ENCODE measurements at places on chromosomes 1 and 21. TPM values are rescaled to one million over a fixed set of nuclear protein-coding genes. Genes with fewer than 3 reads are reported as not detected.

Gene HES3
- not detected for total RNA-seq

Gene GPR37L1
- not detected for total RNA-seq

Gene SYCP1
- total RNA-seq: not detected

Gene HHAT
- 4.4 TPM for total RNA-seq

Gene GPR137B
- 6.5 TPM for total RNA-seq

Gene LCE1B
- total RNA-seq: not detected

Gene MOB3C
- total RNA-seq: 3.7 TPM

Gene KRTAP12-2
- total RNA-seq: not detected

Gene SYT2
- total RNA-seq: not detected

Gene SLC9C2
- not detected for total RNA-seq

Gene TTC22
- not detected for total RNA-seq

Gene TPTE
- total RNA-seq: not detected

Gene TMEM79
- 11.3 TPM for total RNA-seq

Gene GLIS1
- total RNA-seq: 0.05 TPM

Gene C1orf53
- 8.9 TPM for total RNA-seq

Gene OLIG2
- not detected for total RNA-seq

Gene PLA2G5
- not detected for total RNA-seq

Gene SLFNL1
- not detected for total RNA-seq

Gene CR1
- not detected for total RNA-seq

Gene MEGF6
- 6.2 TPM for total RNA-seq

Gene TNFRSF4
- not detected for total RNA-seq

Gene INSRR
- total RNA-seq: 0.17 TPM

Gene HTR1D
- total RNA-seq: 3.7 TPM

Gene LMX1A
- total RNA-seq: not detected

Gene MYOC
- not detected for total RNA-seq

Gene KRTAP7-1
- total RNA-seq: not detected

Gene ARHGEF10L
- total RNA-seq: 3.3 TPM

Gene PTGFR
- 0.12 TPM for total RNA-seq

Gene C1QC
- total RNA-seq: not detected

Gene FCGR3B
- total RNA-seq: not detected

Gene KCNE2
- not detected for total RNA-seq

Gene PPM1J
- total RNA-seq: 0.69 TPM

Gene SPRR2A
- not detected for total RNA-seq

Gene LRRC53
- not detected for total RNA-seq

Gene PMVK
- 9.7 TPM for total RNA-seq

Gene GPR52
- total RNA-seq: 1.0 TPM

Gene FCRL6
- not detected for total RNA-seq

Gene VANGL1
- 20.5 TPM for total RNA-seq

Gene CYP4A22
- not detected for total RNA-seq

Gene RAB42
- 0.46 TPM for total RNA-seq

Gene SYPL2
- not detected for total RNA-seq

Gene VTCN1
- total RNA-seq: not detected

Gene ODF2L
- 6.7 TPM for total RNA-seq

Gene EDN2
- not detected for total RNA-seq

Gene RHBDL2
- not detected for total RNA-seq

Gene MPL
- total RNA-seq: not detected

All from NCI-H460 (cell line).